Left ventricle myocardium inferior (tissue), 1 donor: ENCODE measurements at places on chromosomes 3 and 15.

- no peak for DNase-seq
Observed at GRCh38 chr3:15110206-15110605, 11.3 kb upstream of the RBSN start.

- DNase-seq = no peak
Observed at GRCh38 chr3:144141496-144141895, 169.9 kb downstream of the DIPK2A start.

- DNase-seq = no peak
Observed at GRCh38 chr3:30232142-30232541, 374.3 kb upstream of the TGFBR2 start.

DNA sequence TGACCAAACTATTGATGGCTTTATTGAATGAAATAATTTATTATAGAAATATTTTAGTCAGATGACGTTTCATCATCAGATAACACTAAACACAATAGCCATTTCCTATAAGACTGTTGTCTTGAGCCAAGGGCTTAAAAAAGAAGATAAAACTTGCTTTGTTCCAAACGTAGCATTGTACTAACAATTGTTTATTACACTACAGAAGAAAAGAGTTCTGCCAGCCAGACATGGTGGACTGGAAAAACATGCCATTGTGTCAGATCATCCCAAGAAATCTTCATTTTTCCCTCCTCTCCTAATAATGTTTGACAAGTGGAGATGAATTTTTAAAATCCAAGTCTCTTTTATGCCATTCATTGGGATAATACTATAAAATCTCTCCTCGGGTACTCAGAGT is 203.3 kb downstream of the CDIN1 start:
- no peak for DNase-seq

DNA sequence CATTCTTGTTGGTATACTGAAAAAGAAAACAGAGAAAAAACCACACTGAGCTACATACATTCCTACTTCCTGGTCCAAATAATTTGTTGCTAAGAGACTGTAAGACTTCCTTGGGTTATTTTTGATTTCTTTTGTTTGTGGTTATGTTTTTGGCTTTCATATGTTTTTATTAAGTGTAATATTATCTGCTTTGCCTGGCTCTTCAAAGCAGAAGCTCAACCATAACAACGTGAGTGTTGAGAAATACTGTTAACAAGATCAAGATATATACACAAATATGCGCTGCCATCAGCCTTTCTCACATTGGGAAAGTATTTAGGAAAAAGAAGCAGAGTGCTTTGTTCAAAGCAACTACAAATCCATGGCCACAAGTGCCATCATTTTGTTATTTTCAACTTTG is 556.2 kb upstream of the CBLB start:
- no peak for DNase-seq

DNA sequence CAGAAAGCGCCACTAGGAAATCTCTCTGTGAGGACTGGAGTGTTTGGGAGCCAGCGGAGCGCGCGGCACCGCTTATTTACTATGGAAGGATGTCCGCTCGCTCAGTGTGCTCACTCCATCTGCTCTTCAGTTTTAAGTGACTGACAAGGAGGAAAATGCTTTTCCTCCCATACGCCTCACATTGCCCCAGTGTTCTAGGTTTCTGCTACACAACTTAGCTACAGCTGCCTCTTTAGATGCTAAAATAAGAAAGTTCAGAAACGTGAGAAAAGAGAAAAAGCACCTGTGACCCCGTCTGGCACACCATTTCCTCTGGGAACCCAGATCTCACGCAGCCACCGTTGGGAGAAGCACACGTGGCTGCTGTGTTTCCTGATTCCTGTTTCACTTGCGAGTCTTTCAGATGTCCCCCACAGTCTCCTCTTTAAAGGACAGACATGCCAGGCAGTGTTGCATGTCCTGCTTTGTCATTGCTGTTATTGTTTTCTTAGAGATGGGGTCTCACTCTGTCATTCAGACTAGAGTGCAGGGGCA is 11.7 kb upstream of the MUSTN1 start:
- DNase-seq = no peak

GRCh38 chr3:37559461-37559860 is 302.2 kb upstream of the CTDSPL start:
- DNase-seq = no peak

- no peak for DNase-seq
Observed at GRCh38 chr3:85370341-85370740, 411.6 kb downstream of the CADM2 start.

- DNase-seq = no peak
Observed at GRCh38 chr15:68012911-68013310, 41.2 kb upstream of the PIAS1 start.

DNA sequence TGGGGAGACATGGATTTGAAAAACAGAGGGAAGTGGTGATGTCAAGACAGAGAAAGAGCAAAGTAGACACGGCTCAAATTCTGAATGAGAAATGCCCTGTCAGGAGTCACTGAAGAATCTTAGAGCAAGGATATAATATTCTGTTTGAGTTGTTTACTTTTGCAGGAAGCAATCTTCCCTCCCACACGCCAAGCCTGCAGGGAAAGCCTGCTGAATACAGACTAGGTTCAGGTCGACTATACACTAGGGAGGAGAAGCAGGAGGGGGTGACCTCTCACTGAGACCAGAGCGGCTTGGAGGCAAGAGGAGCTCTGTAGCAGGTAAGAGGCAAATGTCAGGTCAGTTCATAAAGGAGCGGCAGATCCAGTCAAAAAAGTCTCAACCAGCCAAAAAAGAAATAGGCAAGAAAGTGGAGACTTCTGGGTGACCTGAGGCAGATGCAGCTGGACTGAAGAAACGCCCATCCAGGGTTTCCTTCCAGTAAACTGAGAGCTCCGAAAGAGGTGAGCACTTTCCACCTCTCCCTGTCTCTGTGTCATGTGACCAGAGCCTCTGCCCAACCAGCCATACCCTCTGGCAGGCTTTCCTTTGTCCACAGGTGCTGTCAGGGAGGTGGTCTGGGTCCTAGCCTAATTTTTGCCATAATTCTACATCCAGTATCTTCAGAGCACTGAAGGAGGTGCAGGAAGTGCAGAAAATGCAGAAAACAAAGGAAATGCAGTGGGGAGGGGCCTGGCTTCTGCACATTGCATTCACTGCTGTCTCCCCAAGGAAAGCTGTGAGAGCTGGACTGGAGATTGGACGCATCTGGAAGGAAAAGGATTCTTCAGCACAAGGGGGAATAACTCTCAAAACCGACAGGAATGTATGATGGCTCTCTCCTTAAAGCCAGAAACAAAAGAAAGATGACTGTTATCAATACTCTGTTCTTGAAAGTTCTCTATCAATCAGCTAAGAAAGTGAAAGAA is 37.8 kb upstream of the CTXND1 start:
- DNase-seq = no peak

DNA sequence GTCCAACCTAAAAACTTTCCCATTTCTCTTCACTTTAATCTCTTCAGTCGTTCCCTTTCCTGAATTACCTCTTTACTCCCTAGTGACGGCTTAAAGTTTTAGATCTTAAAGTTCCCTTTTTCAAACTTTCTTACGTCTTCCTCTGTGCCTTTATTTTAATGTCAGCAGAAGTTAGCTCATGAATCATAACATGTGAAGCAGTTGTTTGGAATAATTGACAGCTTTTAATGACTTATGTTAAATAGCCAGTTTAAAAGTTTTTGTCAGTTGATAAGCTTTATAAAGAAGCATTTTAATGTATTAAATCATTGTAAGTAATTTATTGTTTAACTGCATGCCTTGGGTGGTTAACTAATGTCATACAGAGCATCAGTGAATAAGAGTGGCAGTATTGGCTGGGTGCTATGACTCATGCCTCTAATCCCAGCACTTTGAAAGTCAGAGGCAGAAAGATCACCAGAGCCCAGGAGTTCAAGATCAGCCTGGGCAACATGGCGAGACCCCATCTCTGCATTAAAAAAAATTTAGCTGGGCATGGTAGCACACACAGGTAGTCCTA is 33.9 kb downstream of the PIK3CA start:
- DNase-seq = no peak

- DNase-seq = no peak
Observed at GRCh38 chr3:150146991-150147761, 176.5 kb upstream of the PFN2 start.
